ENCODE measurements at places on chromosomes 5 and 9.

- DNase-seq: no peak
Observed at GRCh38 chr5:109739741-109740728, 50.3 kb downstream of the MAN2A1 start.

DNA sequence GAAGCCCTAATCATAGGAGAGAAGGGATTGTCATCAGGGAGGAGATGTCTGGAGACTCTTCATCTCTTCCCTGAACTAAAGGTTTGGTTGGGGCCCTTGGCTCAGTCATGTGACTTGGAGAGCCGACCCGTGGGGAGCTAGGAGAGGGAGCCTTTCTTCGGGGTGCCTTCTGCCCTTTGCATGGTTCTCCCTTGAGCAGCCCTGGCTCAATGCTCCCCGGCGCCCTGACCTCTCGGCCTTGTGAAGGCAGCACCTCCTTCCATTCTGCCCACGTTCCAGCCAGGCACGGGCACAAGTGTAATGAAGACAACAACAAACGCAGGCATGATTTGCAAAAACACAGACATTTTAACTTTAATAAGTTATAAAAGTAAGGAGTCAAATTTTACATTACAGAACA lies 50.4 kb downstream of the ZNF354C start:
- no peak for DNase-seq

DNA sequence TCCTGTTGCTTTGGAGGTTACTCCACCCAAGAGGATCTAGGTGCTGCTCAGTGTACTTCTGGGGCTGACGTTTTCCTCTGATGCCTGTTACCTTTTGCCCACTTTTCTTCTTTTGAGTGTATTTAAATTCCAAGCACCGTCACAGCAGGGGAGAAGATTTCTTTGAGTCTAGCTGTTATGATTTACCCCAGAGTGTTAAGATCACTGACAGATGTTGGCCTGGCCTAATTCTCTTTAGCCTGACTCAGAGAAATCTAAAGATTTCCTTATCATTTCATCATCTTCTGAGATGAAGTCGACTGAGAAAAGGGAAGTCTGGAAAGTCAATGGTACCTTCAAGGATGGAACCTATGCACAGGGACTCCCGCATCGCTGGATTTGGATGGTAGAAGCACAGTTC lies 191.5 kb downstream of the FBXL7 start:
- no peak for DNase-seq

DNA sequence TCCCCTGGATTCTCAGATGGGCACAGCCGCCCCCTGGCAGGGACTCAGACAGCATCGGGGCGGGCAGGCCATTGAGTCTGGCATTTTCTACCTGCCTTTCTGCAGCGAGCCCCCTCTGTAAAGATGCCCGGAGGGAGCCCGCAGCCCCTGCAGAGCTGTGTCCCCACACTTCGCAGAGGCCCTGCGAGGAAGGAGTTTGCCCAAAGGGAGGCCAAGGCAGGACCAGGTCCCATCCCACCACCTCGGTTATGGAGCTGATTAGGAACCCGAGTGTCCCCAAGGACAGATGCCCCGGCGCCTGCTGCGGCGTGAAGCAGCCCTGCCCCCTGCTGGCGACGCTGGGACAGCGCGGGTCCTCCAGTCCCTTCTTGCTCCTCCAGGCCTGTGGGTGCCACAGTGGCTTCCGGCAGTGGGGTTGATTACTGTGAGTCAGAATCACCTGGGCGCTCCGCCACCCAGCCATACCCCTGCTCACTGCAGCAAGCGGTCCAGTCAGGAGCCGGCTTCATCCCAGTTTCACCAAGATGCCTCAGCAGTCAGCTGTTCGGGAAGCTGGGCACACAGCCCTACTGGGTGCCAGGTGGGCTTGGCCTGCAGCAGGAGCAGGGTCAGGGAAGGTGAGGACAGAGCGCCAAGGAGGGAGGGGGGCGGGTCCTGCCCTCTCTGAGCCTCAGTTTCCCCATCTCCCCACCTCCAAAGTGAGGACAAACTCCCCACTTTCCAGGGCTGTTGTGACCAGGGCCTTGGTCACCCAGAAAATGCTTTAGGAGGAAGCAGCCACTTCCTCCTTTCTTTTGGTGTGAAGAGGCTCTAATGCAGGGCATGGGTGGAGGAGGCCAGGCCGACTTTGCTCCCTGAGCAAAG lies 117.2 kb downstream of the RXRA start:
- DNase-seq: peak; percentile 81

DNA sequence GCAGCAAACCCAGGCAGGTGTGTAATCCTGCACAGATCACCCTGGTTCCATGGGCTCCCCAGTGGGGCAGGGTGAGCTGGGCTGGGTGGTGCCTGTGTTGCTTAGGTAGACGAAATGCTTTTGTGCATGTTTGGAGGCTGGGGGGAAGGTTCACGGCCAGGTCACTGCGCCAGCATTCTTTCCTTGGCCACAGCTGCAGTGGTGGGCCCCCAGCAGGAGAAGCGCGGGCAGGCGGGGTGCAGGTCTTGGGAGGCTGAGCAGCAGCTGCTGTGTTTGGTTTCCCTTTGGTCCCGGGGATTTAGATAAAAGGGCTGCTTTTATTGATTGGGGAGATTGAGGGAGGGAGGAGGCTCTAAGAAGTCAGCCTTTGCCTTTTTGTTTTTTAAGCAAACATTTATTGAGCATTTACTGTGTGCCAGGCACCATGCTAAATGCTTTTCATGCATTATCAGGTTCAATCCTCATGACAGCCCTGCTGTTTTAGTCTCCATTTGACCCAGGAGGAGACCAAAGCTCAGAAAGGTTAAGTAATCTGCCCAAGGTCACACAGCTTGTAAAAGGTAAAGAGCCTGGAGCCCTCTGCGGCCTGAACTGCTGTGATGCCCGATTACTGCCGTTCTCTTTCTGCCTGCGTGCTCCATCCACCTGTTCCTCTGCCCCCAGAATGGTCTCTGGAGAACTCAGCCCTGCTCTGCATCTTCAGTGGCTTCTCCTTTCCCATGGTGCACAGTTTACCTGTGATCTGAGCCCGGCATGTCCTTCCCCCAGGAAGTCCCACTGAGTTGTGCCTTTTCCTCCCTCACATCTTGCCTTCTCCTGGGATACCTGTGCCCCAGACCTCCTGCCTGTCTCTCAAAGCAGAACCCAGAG lies 94.4 kb downstream of the MACROH2A1 start:
- DNase-seq: no peak

GRCh38 chr5:90987726-90988125 lies 395.4 kb downstream of the ARRDC3 start:
- no peak for DNase-seq

Data from stimulated activated CD4-positive, alpha-beta T cell treated with anti-CD3 and anti-CD28 coated beads, Interleukin-12 subunit alpha, Interleukin-12 subunit beta, amount 100 ng/mL, for 4 hours (primary cell).